PC-3 (cell line): ENCODE measurements at places on chromosomes 16 and 17.

GRCh38 chr16:87062569-87063442 lies 254.4 kb downstream of the C16orf95 start:
- DNase-seq: peak; percentile 73

DNA sequence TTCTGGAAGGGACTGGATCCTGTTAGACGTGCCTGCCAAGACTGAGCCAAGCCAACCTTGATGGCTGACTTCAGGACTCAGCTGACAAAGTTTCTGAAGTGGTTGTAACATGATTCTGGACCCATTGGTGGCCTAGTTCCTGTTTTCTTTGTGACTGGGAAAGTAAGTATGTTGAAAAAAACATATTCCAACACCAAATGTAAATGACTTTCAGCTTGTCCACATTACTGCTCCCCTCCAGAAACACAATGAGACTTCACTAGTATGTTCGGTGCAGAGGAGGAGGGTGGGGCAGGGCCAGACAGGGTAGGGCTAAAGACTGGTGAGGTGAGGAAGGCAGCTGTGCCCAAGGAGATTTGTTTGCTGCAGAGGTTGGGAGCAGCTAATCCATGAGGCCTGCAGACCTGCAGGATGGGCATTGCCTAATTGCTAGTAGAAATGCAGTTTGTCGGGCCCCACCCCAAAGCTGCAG lies 26.4 kb downstream of the NMT1 start:
- no peak for DNase-seq

GRCh38 chr17:72462814-72463213 lies 342.0 kb downstream of the SOX9 start:
- DNase-seq: peak; percentile 85

GRCh38 chr16:24917236-24917635 lies 71.5 kb downstream of the SLC5A11 start:
- no peak for DNase-seq

- DNase-seq: no peak
Observed at GRCh38 chr16:2783581-2784357, 3.6 kb downstream of the PRSS33 start.

- no peak for DNase-seq
Observed at GRCh38 chr17:34384271-34384670, 21.2 kb upstream of the CCL1 start.

DNA sequence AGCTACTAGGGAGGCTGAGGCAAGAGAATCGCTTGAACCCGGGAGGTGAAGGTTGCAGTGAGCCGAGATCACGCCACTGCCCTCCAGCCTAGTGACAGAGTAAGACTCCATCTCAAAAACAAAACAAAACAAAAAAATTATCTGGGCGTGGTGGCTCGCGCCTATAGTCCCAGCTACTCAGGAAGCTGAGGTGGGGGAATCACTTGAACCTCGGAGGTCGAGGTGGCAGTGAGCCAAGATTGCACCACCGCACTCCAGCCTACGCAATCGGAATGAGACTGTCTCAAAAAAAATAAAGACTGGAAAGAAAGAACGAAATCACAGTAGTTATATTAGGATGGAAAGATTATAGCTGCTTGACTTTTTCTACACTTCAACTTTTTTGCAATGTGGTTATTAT lies 18.9 kb downstream of the COG1 start:
- DNase-seq: no peak

GRCh38 chr17:29256735-29257466 lies 10.2 kb downstream of the CRYBA1 start:
- no peak for DNase-seq

GRCh38 chr17:29584452-29585079 lies 4.9 kb downstream of the GIT1 start:
- DNase-seq: no peak

DNA sequence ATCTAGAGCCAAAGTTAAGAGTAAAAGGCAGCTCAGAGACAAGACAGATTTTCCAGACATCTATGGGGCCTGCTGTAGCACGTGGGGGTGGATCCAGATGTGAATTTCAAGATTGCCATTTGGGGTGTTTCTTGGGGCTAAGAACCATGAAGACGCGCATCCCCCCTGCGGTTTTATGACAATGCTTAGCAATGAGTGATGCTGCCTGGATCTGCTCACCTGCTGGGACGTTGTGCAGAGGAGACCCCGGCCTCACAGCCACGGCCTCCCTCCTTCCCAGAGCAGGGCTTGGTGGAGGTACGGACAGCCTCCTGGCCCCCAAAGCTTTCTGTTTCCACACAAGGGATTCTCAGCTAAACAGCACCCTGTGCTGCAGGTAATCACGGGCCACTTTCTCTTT lies 151.5 kb upstream of the DYNLRB2 start:
- DNase-seq: no peak

DNA sequence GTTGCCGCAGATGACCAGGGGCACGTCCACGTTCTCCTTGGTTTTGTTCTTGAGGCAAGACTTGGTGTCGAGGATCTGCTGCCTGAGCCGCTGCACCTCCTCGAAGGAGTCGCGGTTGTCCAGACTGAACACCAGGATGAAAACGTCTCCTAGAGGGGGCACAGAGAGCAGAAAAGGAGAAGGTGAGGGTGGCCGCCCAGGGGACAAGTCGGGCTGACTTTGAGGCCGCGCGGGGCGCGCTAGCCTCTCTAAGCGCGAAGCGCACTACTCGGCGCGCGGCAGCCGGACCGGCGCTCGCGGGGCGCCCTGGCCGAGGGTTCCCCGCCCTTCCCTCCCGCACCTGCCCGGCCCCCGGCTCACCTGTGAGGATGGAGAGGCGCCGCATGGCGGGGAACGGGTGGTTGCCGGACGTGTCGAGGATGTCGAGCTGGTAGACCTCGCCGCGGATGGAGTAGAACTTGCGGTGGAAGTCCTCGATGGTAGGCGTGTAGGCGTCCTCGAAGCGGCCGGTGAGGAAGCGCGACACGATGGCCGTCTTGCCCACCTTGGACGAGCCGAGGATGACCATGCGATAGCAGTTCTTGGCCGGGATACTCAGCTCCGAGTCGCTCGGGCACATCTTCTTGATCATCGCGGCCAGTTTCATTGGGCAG lies 533 bp downstream of the RASD1 start:
- DNase-seq: peak; percentile 22

DNA sequence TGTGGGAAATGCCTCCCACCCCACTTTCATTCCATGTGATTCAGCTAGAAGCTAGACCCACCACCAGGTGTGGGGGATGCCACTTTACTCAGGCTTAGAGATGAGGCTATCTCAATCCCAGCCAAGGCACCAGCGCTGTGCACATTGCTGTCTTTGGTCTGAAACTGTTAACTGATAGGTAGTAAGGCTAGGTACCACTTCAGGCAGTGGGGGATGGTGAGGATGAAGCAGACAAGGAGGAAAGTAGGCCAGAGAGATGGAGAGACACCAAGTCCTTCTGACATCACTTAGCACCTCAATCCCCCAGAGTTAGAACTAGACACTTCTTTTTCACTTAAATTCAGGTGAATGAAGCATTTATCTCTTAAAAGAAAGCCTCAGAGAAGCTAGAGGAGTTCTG lies 35.8 kb downstream of the ADAMTS18 start:
- DNase-seq: no peak

GRCh38 chr16:24347556-24347955 lies 91.4 kb downstream of the CACNG3 start:
- no peak for DNase-seq

DNA sequence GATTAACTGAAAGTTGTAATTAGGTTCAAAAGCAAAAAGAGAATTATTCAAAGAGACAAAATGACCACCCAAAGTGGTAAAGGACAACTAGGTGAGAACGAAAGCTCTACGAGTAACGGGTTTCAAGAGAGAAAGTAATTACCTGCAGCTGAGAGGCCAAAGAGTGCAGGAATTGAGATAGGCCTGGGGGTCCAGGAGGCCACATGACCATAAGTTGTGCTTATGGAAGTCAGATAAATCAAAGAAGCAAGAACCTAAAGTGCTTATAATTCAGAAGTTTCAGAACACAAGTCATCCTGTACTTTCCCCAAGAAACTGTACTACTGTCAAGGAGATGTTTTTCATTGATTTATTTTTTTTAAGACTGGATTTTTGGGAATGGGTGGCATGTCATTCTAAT lies 91.1 kb downstream of the TANGO6 start:
- no peak for DNase-seq

DNA sequence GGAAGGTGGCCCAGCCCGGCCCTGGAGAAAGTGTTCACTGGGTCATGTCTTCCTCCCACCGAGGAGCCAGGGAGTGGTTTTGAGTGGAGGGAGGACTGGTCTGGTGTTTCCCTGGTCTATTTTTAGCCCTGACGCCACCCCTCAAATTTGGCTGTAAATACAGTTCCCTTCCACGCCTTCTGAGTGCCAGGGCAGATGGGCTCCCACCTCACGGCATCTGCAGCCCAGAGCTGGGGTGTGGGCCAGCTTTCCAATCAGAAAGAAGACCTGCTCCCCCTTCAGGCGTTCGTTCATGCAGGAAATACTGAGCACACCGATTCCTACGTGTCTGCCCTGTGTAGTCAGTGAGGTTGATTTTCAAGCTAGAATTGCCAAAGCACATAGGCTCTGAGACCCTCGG lies 53.7 kb downstream of the SNX20 start:
- no peak for DNase-seq

GRCh38 chr17:61393904-61394629 lies 5.6 kb upstream of the TBX2 start:
- no peak for DNase-seq

GRCh38 chr16:87317750-87318644 lies 805 bp upstream of the C16orf95 start:
- DNase-seq: peak; percentile 31

DNA sequence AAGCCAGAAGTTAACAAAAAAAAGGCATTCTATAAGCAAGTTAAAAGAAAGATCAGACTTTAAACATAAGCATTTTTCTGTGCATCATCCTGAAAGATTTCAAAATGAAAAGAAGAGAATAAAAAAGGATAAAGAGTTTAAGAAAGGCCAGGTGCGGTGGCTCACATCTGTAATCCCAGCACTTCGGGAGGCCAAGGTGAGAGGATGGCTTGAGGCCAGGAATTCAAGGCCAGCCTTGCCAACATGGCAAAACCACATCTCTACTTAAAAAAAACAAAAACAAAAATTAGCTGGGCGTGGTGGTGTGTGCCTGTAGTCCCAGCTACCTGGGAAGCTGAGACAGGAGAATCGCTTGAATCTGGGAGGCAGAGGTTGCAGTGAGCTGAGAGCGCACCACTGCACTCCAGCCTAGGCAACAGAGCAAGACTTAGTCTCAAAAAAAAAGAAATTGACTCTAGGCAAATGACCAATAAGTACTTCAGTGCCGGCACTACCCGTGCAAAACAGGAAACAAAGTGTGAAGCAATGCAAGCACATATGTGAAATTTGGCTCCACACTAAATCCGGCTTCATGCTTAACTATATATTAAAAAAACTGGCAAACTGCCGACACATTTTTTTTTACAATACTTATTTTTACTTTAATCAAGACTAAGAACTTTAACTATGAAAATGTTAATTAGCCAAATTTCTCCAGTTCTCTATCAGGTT lies 83.2 kb upstream of the C17orf78 start:
- no peak for DNase-seq

DNA sequence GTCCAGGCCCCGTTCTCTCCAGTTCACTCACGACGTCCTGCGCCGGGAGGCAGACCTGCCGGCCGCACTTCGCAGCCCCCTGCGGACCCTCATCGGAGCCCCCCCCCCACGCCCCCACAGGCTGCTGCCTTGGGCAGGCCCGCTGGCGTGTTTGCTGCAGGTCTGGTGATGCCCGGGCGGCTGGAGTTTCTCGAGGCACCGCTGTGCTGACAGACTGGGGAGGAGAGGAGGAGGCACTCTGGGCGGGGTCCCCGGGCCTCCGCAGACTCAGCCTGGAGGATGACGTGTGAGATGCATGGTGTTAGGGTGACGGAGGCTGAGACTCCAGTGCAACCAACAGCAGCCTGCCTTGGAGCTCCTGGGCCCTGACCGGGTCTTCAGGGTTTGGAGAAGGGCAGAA lies 24.1 kb downstream of the BAIAP2 start:
- no peak for DNase-seq

DNA sequence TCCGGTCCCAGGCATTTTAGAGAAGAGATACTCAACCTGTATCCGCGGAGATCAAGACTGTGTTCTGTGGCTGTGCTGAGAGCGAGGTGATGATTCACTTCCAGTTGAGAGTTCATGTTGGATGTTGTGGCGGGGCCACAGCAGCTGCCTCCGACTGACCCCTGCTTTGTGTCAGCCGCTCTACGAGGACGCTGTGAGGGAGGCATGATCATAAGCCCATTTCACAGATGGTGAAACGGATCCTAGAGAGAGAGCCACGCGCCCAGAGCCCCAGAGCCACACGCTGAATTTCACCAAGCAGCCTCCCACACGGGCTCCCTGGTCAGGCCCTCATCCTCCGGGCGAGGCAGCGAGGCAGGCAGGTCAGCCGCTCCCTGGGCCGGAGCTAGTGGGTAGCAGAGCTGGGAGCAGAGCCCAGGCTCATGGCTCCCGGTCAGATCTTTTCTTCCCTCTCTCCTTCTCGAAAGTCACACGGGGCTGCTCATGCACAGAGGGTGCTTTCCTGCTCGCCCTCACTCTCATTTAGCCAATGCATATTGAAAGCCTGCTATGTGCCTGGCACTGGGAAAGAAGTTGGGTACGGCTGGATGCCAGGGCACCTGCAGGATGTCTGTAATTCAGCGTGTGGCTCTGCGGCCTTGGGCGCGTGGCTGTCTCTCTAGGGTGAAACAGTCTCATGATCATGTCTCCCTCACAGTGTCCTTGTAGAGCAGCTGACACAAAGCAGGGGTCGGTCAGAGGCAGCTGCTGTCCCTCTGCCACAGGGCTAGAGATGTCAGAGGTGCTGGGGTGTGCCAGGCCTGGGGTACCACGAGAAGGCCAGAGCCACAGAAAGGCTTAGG lies 155.6 kb upstream of the CHMP6 start:
- DNase-seq: no peak

DNA sequence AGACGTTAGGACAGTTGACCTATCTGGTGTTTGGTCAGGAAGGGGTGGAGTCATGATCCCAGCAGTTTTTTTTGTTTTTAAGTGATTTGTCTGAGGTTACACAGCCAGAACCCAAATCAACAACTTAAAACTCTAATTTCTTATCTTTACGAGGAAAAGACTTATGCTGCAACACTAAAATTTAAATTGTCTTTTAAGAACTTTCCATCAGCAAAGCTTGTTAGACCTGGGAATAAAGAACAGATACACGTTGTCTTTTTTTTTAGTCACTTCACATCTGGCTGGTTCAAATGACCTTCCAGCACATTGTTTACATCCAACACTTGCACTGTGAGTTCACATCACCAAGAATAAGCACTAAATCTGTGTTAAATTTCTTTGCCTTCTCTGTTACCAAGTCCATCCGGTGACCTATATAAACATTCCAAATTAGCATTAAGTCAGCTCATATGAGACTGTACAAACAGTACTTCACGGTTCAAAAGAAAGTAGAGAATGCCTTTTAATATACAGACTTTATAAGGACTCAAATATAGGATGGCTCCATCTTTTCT lies 115.0 kb downstream of the HS3ST2 start:
- DNase-seq: no peak
